ENCODE measurements at places on chromosomes 2 and 18.

DNA sequence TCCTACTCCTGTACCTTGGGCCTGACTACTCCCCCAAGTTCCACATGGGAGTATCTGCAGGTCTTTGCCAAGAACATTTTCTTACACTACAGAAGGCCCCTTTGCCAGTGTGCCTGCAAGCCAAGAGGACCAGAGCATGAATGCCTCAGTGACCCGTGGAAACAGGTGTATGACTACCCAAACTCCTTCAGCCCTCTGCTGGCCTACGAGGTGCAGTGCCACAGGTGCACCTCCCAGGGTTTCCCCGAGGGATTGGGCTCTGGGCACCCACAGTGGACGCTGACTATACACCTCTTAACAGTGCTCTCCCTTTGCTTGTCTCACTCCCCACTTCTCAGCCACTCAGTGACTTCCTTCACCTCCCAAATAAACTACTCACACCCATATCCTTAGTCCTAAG lies 91.4 kb downstream of the COL6A3 start:
- DNase-seq, result no peak

DNA sequence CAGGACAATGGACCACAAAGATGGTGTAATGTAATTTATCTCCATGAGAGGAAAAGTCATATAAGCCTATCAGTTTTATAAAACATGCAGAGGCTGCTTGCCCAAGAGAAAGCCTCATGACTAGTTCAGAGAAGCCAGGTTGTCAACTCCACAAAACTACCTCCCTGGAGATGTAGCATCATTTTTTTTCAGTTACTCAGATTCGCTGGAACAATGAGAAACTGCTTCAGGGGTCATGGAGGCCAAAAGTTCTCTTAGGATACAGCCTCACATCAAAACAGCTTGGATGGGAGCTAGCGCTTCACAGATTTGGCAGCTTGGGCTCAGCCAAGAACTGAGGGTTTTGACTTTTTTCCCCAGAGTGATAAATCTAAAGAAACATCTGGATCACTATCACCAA lies 263.5 kb downstream of the INSIG2 start:
- no peak for DNase-seq

DNA sequence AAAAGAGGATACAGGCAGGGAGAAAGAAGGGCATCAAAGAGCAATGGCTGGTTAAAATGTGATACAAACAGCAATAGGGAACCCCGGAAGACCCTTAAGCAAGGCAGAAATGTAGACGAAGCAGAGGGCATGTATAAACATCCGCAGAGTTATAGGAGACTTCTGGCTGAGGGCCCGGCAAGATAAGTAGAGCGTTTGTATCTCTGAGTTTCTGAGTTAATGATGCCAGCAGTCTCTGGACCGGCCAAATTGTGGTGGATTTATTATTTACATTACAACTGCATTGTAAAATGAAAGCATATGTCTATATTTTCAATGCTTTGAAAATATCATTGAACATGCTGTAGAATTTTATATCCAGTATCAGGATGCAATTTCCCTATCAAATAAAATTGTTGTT lies 148.0 kb upstream of the KCTD1 start:
- no peak for DNase-seq

GRCh38 chr18:50190236-50190635 lies 4.7 kb downstream of the MYO5B start:
- DNase-seq, result no peak

DNA sequence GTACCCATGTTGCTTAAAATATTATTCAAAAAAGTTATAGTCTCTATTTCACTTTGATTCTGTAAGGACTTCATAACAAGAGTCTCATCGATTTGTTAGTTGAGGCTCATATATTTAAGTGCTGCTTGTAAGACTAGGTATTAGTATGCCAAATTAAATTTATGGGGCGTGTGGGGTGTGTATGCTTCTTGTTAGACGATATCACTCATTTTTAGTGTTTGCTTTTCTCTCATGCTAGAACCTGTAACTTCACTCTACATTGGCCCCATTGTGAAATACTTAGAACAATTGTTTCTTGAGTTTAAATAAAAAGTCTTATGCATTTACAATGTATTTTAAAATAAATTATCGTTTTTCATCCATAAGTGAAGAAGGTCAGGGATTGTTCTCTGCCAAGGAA lies 63.6 kb downstream of the CTNNA2 start:
- DNase-seq, result no peak

DNA sequence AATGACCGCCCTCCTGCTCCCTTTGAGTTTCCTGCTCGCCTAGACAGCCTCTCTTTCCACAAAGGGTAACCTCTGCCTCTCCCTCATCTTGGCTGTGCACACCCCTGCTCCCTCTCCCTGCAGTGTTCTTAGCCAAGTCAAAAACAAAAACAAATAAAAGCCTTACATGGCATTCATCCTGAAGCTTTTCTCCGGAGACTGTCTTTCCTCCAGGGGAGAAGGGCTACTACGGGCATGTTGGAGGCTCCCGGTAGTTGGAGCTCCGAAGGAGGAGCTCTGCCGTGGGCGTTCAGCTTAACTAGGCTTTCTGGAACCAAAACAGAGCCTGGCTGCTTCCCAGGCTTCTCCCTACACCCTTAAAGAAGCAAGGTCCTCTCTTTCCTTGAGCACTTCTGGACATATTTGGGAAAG lies 104.2 kb downstream of the TPGS2 start:
- DNase-seq, result no peak

DNA sequence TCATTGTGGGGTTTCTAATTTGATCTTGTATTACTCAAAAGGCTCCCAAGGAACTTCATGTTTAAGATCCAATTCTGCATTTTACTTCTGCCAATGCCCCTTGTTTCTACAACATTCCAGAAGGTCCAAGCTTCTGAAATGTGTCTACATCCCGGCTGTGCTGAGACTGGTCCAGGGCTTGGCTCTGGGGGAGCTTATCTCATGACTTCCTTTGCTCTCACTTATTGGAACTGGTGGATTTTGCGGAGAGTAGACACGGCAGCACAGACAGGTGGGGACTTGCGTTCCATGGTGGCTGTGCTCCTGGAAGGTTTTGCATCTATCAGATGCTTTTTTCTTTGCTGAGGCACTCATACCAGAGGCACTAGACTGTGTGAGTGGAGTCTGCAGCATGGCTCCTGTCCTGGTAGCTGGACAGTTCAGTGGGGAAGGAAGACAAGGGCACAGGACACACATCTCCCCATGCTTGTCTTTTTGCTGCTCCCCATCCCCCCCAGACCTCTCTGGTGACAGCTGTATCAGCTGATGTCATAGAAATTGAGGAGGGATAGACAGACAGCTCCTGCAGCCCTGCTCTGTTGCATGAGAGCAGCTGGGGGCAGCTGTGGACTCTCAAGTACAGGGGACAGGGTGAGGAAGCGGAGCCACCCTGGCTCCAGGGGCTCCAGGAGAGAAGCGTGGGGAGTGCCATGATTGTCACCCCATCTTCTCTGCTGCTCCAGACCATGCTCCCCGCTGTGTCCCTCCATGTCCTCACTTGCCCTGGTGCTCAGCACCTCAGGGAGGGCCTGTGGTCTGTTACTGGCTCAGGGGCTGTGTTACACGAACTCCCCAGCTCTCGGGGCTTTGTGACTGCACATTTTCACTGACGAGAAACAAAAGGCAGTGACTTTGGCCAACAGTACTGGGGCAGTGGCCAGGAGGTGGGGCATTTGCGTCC lies 46.0 kb downstream of the ACAA2 start:
- DNase-seq, result no peak

- DNase-seq, result no peak
Measured at GRCh38 chr2:196162586-196163175, 8.7 kb downstream of the STK17B start.

DNA sequence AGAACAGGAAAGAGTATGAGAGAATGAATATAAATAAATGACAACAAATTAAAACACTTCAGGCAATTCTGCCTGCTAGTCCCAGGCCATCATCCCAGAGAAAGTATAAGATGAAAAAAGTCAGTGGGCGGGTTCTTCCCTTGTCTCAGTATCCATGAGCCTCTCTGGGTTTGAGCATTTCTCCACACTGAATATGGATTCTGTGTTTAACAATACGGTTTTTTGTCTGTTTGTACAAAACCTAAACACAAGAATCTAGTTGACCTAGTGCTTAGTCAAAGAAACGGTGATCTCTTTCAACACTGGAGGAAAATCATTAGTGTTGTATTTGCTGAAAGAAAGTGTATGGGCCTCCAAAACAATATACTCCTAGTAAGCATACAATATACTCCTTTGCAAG lies 10.0 kb downstream of the SUCLG1 start:
- DNase-seq, result no peak
